NCI-H1436 treated with DMSO at 0.1 percent for 48 hours (cell line): ENCODE measurements at places on chromosomes 12 and 14.

- DNase-seq = no peak
These were observed 162.5 kb upstream of the RTL1 start for GRCh38 chr14:101065696-101066694.

GRCh38 chr14:85538636-85539035, 8.7 kb downstream of the FLRT2 start:
- no peak for DNase-seq

DNA sequence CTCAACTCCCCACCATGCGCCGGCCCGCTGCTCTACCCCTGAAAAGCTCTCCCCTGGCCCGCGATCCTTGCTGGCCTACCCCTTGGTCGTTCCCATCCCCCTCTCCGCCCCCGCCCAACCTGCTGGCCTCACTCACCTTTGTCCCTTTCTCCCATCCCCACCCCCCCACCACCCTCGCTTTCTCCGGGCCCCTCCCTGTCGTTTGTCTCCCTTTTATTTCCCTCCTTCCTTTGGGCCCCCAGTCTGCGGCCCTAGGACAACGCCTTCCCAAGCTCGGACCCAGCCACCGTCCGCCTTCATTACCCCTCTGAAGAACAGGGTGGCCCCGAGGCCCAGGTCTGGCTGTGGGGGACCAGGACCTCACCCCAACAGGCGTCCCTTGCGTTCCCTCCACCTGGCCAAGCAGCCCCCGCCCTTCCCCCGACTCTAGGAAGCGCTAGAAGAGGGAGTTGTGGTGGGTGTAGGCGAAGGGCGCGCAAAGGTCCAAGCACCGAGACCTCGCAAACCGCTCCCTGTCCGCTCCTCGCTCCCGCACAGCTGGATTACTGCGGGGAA, 6.9 kb upstream of the SLC7A7 start:
- DNase-seq = no peak

DNA sequence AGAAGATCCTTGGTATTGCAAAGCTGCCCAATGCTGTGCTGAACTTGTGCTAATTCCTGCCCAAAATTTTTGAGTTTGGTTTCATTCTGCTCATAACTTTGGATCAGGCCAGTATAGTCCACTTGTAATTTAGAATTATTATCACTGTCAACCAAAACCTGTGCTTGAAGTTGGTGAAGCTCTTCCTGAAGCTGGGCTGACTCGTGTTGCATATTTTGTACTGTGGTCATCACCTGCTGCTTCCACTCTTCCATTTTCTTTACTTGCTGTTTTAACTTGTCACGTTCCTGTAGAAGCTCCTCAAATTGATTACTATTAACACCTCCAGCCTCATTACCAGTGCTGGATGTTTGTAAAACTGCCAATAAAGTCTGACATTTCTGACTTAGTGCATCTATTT, 35.8 kb downstream of the TRIP11 start:
- no peak for DNase-seq

DNA sequence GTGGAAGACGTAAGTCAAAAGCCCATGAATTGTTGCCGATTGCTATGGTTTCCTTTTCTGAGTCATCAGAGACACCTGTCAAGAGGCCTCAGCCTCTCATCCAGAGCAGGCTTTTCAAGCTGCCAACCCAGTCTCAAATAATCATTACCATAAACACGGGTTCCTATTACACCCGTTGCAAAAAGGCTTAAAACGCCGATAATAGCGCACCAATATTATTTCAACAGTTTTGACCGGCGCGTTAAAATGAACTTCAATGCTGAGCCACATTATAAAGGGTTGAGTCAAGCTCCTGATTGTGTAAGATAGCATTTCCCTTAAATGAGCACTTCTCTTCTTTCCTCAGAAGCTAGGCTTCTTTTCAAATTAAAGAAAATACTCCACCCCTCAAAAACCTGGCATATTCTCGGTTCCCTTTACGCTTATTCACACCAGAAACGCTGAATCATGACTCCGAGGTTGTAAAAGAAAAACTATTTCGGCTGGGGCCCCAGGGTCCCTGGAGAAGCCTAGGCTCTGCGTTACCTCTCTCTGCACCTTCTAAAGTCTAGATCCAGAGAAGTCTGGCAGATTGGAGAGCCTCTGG, 1.4 kb downstream of the TMTC1 start:
- peak; percentile 20 for DNase-seq

- DNase-seq = no peak
These were observed 30.4 kb upstream of the PPP2R5E start for GRCh38 chr14:63573581-63573980.

DNA sequence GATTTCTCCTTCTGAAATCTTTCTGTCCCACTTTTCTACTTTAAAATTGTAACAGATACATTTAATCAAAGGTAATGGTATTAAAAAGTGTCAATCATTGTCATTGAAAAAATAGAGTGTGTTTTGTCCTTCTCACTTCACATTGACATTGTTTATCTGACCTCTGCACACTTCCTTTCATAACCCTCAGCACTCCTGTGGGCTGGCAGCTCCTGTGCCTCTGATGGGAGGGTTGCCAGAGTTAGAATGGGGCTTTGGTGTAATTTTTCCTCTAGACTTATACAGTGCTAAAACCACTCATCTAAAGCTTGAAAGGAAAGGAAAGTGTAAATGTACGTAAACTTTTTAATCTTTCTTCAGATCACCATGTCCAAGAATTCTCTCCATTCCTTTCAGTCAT, 23.7 kb downstream of the KCNA1 start:
- no peak for DNase-seq

DNA sequence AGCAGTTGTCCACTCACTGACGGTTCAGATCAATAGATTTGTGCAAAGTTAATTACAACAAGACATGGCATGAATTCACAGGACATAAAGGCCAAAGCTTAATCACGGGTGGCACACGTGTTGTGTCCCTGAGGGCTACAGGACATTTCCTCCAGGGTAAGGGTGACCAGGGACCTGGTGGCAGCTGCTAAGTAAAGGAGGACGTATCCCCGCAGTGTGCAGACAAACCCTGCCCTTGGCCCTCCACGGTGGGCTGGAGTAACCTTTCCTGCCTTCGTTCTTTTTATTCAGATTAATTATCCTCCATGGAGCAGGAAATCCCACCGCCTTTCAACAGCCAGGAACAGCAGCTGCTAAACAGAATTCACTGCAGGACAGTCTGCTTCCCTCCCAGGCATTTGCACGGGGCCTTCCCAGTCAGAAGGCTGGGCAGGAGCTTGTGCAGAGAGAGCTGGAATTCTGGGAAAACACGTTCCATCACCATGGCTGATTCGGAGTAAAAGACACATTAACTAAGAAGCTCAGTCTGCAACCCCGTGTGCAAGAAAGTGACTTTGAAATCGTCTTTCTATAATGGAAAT, 289.9 kb upstream of the SFSWAP start:
- DNase-seq = no peak

GRCh38 chr12:50050410-50051098, 6.8 kb upstream of the ASIC1 start:
- no peak for DNase-seq

GRCh38 chr12:125129591-125130255, 64.5 kb downstream of the AACS start:
- DNase-seq = no peak

- no peak for DNase-seq
These were observed 476.4 kb downstream of the SOX5 start for GRCh38 chr12:23473071-23473470.

DNA sequence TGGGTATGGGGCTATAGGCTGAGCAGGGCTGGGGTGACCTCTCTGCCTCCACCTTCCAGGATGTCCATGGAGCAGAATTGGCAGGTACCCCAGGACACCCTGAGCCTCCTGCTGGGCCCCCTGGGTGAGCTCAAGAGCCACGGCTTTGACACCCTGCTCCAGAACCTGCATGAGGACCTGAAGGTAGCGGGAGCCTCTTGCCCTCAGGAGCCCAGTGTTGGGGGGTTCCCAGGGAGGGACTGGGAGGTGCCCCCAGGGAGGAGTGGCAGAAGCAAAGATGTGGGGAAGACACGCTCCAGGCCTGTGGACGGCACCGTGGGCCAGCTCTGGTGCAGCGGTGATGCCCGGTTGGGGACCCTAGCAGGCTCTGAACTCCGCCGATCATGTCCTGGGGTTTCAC, 8.3 kb downstream of the TNFAIP2 start:
- DNase-seq = no peak

DNA sequence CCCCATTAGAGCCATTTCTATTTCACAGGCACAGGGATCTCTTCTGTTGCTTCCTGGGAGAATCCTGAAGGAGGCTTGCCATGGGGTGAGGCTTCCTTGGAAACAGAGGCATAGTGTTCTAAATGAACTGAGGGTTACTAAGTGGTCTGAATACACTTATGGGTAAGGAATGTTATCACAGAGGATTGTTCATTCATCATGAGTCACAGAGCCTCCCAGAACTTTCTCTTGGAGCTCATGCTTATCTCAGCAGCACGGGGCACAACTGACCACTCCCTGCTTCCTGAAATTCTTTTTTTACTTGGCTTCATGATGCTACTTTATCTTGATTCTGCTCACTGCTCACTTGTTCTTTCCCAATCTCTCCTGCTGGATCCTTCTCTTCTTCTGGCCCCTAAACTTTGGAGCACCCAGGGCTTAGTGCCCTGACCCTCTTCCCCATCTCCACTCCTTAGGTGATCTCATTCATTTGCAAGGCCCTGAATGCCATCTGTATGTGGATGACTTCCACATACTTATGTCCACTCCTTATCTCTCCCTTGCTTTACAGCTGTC, 57.9 kb downstream of the ANO6 start:
- DNase-seq = no peak

DNA sequence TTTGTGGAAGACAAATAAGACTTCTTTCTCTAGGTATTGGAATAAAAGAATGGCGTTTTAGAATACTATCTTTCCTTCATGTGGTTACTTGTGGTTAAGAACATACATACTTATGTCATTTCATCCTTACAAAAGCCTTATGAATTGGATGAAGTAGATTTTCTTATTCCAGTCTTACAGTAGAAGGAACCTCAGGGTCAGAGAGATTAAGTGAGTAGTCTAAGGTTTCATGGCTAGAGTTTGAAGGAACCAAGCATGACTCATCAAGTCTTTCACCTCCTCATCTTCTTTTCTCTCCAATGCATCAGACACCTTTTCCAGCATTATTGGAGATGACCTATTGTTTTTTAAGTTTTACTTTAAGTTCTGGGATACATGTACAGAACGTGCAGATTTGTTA, 92.9 kb upstream of the NEDD1 start:
- no peak for DNase-seq

GRCh38 chr14:30410986-30411385, 148.0 kb upstream of the G2E3 start:
- no peak for DNase-seq

DNA sequence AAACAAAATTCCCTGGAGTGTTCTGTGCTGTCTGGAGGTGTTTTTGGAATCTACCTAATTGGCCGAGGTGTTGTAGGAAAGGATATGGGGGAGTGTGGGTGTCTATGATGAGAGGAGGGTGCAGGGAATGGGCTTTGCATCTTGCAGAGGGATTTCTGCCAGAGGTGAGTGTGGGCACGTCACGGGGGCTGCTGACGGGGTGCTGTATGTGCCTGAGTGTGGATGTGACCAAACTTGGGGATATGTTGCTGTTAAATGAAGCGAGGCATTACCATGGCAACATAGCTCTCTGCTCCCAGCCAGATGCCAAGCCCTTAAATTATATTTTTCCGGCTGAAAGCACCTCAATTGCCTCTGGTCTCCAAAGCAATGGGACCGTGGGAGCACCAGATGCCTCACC, 44.3 kb upstream of the SPTLC2 start:
- DNase-seq = no peak

DNA sequence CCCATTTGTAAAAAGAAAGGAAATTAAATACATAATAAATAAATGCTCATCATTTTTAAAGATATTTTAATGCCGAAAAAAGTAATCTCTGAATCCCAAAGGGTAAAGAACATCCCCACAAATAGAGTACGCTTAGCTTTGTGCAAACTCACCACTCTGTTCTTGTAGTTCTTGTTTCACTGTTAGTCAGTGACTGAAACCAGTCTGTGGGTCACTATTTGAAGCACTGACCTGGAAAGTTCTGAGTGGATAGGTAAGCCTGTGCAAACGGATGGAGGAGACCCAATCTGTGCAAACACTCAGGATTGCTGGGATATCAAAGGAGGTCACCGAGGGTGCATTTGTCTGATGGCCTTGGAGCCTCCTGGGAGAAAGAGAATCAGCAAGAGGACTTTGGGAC, 68.1 kb upstream of the TSPAN11 start:
- no peak for DNase-seq

DNA sequence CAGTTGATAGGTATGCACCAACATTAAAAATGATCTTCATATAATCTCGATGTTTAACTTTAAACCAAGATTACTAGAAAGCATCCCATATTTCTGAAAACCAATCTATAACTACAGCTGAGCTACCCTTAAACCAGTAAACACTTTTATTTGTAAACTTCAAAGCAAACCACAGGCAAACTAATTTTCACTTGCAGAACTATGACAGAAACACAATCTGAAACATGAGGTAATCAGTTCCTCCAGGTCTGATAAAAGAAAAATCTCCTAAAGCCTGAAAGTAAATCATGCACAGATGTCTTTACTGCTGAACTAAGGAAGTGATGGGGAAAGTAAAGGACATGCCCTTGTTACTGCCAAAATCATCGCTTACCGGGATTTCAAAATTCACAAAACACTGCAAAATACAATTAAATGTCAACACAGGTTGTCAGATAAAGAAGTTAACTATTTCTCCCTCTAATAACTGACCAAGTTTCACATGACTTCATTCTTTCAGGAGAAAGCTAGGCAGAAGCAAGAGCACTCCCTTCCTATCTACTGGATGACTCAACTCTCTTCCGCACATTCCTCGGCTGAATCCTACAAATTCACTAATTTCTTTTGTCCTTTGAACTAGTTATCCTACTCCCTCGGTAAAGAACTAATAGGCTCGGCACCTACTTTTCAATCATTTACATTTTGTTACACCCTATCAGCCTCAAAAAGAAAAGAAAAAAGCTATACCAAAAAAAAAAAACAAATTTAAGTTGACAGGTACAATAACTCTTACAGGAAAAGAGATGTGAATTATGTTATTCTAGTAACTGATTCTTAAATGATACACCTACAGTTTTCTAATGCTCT, 1.4 kb downstream of the EEA1 start:
- DNase-seq = no peak

DNA sequence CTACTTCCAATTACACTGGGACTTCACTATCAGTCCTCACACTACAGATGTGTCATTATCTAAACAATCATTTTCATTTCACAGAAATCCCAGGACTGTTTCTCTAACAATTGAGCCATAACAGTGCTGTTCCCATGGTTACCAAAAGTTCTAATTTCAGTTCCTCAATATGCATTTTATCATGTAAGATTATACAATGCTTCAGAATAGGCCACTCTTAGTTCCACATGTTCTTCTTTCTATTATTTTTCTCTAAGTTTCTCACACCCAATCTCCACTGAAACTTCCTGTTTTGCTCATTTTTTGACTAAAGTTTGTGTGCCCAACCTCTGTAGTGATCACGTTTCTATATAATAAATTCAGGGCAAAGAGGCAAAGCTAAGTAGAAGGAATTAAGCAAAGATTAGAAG, 185.8 kb downstream of the DUSP6 start:
- no peak for DNase-seq

GRCh38 chr12:30783946-30784345, 29.2 kb upstream of the CAPRIN2 start:
- no peak for DNase-seq
